ENCODE measurements at places on chromosomes 12 and 14.

GRCh38 chr12:4107436-4107878, 166.1 kb upstream of the CCND2 start:
- peak; percentile 82 for DNase-seq

DNA sequence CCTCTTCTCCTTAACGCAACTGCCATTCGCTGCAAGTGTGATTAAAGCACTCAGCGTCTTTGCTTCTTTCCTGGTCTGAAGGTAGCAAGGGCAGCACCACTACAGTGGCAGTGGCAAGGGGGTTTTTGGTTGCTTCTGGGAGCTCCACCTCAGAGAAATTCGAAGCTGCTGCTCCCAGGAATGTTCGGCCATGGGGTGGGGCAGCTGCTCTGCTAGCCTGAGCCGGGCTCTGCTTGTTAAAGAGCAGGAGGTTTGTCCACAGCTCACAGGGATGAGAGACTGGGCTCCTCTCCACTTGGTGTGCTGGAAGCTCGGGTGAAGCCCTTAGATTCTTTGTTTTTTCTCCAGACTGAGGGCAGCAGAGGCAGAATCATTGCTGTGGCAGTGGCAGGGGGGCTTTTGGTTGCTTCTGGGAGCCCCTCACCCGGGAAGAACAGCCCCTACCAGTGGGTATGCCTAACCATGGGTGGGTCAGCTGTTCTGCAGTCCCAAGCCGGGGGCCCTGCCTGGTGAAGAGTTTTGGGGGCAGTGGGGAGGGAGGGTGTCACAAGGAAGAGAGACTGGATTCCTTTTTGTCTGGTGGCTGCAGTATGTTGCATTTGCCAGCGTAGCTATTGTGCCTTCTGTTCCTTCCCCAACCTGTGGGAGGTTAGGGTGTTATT, 340.2 kb downstream of the AEBP2 start:
- no peak for DNase-seq

DNA sequence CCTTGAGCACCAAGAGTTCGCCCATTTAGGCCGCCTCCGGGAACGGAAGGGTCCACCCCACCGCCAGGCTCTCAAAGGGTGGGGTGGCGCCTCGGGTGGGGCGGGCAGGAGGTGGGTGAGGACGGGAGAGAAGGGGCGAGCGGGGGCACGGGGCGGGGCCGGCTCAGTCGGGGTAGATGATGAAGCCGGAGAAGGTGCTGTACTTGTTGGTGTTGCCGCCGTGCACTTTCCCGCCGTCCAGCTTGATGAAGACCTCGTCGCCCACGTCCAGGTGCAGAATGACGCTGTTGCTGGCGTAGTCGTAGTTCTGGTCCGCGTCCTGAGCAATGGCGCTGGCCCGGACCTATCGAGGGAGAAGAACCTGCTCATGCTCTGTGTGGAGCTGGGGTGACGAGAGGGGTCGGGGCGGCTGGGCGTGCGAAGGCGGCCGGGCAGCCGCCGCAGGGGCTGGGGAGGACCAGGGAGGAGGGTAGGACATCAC, 4.1 kb downstream of the C1QL4 start:
- DNase-seq = no peak

GRCh38 chr14:24982472-24983155, 67.3 kb downstream of the STXBP6 start:
- no peak for DNase-seq

DNA sequence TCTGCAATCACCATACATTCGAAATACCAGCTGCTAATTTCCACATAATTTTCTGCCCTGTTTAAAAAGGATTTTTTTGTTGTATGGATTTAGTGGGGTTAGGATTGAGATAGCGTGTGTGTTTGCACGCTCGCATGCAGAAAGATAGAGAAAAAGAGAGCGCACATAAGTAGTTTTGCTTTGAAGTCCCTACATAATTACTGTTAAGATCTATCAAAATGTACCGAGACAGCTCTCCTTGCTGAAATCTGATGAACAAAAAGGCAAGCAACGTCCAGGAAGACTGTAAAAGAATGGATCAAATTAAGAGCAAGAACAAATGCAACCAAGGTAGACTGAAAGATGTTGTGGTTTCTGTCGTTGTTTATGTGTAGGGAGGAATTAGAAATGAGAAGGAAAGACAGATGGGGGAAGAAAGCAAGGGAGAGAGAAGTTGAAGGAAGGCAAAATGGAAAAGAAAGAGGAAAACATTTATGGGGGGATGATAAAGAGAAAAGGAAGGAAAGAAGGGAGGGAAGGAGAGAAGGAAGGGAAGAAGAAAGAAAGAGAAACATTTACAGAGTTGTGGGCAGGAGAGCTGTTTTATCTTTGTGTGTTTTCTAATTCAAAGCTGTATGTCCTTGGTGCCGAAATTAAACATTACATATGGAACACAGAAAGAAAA, 522.3 kb downstream of the MED13L start:
- no peak for DNase-seq

- no peak for DNase-seq
Observed at GRCh38 chr14:55051165-55051422, 353 bp upstream of the MAPK1IP1L start.

DNA sequence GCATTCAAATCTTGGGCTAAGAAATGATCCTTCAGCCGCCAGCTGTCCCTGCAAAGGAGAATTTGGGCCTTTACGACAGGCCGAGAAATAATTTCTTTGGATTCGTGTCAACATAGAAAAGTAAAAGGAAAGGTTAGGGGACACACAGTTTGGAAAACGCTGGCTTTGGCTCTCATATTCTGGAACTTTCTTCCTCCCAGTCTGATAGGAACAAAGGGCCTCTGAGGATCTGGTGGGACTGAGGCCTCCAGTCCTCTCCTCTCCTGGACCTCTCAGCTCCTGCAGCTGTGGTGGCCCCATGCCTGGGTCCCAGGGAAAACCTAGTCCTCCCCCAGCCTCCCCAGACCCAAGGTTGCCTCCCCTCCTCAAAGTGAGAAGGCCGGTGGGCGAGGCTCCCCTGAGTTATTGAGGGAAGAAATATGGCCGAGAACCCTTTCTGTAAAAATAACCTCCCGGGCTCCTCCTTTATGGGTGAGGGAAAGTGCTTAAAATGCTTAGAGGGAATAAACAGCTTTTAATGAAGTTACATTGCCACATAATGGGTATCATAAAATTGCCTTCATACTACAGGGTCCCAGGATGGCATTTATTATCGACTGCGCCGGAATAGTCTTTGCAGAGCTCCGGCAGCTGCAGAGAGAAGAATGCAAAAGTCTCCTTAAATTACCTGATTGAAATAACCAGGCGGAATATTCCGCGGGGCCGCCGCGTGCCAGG, 188.3 kb downstream of the PHETA1 start:
- DNase-seq = no peak

DNA sequence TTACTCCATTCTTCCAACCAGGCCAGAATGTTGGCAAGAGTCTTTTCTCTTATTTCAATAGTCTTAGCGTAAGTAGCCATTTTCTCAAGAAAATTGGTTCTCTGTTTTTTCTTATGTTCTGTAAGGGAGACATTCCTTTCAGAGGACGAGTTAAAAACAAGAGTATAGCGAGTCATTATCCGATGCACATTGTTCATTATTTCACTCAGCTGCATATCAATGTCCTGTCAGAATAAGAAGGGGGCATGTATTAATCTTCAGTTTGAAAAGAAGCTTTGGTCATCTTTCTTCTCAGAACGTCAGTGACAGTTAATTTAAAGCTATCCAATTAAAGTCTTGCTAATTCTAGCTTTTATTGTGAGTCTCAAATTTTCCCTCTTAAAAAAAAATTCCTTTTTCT, 33.3 kb downstream of the FAM186A start:
- no peak for DNase-seq

- DNase-seq = no peak
Observed at GRCh38 chr12:47545938-47546609, 159.8 kb downstream of the RPAP3 start.

- DNase-seq = no peak
Observed at GRCh38 chr14:67257906-67258305, 16.7 kb downstream of the PALS1 start.

DNA sequence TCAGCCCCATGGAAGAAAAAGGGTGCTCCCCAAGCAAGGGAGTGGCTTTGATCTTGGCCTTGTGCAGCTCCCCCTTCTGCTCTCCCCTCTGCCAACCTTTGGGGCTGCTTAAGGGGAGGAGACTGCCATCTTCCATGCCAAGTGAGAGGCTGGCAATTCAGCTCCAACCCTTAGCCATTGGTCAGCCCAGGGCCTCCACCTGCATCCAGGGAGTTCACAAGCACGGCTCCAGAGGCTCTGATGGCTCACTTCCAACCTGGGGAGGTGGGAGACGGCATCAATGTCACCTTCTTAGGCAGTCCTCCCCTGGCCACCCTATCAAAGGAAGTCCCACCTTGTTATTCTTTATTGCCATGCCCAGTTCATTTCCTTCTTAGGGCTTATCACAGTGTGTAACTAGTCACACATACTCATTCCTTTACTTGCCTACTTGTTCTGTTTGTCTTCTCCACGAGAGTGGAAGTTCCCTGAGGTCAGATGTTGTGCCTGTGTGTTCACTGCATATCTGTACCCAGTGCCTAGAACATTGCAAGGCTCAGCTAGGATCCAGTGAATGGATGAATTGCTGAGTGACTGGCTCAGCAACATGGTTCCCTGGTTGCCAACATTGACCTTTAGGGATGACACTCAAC, 5.0 kb downstream of the HDAC7 start:
- DNase-seq = no peak

- DNase-seq = no peak
Observed at GRCh38 chr12:83065562-83065961, 378.9 kb downstream of the TMTC2 start.

GRCh38 chr12:54352891-54353874, 11.1 kb downstream of the GPR84 start:
- no peak for DNase-seq

DNA sequence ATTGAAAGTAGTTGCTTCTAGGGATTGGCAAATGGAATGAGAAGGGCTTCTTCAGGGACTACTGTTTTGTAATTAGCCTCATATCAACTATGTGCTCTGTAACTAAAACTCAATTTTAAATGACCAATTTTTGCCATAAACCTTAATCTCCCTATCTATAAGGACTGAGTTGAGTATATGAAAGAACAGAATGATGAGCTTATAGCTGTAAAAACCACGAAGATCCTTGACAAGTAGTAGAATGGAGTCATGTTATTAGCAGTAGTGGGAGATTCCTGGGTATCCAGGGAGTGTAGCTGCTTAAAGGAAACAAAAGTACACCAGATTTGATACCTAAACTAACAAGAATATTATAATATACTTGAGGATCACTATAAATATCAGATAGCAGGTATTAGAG, 28.0 kb downstream of the LGALS3 start:
- no peak for DNase-seq

GRCh38 chr12:45348311-45348710, 132.4 kb downstream of the ANO6 start:
- no peak for DNase-seq

DNA sequence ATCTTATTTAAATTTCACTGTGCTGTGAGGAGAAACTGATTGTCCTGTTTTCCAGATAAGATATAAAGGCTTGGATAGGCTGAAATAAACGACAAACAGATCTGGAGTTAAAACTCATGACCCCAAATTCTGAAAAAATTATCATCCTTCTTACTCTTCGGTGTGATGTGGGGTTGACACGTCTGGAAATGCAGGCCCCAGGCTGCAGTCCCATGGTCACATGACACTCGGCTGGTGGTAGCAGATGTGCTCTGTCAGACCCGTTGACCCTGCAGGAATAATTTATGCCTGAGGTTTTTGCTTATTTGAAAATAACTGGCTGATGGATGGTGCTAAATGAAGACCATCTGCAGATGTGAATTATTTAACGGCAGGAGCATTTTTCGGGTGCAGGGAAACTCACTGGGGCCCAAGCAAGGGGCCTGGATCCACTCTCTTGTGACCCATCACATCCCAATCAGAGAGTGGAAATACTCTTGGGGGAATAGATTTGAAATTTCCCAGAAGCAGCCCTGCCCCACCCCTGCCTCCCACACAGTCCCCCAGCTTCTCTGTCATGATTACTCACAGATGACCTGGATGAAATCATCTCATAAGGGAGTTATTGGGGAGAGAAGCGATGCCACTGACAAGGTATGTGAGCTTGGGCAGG, 47.7 kb upstream of the CMKLR1 start:
- DNase-seq = no peak

GRCh38 chr12:131436922-131437705, 273.8 kb upstream of the SFSWAP start:
- DNase-seq = no peak

GRCh38 chr12:4256043-4256826, 17.3 kb upstream of the CCND2 start:
- DNase-seq = no peak

DNA sequence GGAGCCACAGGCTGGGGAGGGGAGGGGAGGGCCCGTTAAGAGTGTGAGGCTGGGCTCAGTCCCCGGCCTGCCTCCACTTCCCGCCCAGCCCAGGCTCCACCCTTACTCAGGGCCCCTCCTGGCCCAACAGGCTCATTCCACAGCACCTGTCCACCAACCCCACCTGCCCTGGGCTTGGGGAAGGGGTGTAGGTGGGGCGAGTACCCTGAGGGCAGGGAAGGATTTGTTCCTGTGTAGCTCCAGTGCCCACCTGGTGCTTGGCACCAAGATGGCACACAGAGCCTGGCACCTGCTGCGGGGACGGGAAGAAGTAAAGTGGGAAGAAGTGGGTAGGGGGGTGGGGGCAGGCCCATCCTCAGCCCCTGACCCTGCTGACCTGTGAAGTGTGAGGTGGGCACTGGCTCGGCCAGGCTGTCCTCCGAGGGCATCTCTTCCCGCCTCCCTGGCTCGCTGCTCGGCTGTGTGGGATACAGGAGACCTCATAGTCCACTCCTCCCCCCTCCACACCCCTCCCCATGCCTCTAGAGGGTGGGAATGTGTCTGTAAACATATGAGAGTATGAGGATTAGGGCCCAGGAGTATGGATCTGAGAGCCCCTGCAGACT, 35.1 kb downstream of the NCKAP5L start:
- no peak for DNase-seq

- no peak for DNase-seq
Observed at GRCh38 chr12:13911756-13912554, 69.4 kb downstream of the GRIN2B start.

DNA sequence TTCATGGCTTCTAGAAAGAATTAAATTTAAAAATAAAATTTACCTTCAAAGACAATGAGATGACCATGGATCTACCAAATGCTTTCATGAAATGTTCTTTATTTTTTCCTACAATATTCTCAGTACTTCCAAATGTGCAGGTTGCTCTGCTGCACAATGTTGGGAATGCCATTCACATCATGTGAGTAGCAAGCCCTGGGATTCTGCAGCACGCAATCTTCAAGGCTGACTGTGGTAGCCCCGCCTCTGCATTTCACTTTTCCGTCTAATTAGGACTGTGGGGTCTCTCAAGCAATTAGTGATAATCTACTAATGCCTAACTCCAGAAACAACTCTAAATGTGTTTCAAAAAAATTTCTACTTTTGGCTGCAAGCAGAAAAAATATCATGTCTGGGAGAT, 13.7 kb upstream of the NTN4 start:
- no peak for DNase-seq
